Endothelial cell of umbilical vein (primary cell): ENCODE measurements at places on chromosomes 6 and 20.

DNA sequence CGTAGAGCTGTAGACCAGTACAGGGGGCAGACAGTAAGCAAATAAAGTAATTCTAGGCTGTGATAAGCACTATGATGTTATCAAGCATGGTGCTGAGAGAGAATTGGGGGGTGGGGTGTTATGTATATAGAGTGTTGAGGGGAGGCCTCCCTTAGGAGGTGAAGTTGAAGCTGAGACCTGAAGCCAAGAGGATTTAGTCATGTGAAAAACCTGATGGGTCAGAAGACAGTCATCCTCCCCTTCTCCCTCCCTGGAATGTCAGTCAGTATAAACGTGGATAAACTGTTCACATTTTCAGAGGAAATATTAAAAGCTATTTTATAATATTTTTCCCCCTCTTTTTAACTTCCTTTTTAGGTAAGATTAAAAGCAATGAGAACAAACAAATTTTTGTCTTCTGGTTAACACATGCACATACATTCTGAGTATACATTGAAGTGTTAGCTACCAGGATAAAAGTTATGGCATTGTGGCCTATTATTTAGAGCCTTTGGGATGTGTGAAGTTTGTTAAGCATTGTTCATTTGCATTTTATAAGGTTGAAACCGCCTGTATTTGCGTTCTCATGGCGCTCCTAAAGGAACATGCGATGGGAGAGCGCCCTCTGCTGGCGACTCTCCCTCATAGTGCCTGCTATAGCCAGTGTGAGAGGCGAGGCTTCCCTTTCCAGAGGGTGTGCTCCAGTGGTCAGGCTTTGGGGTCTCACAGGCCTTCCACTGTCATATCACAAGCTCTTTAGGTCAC lies 35.4 kb upstream of the MAPK13 start:
- peak; percentile 83 for DNase-seq

DNA sequence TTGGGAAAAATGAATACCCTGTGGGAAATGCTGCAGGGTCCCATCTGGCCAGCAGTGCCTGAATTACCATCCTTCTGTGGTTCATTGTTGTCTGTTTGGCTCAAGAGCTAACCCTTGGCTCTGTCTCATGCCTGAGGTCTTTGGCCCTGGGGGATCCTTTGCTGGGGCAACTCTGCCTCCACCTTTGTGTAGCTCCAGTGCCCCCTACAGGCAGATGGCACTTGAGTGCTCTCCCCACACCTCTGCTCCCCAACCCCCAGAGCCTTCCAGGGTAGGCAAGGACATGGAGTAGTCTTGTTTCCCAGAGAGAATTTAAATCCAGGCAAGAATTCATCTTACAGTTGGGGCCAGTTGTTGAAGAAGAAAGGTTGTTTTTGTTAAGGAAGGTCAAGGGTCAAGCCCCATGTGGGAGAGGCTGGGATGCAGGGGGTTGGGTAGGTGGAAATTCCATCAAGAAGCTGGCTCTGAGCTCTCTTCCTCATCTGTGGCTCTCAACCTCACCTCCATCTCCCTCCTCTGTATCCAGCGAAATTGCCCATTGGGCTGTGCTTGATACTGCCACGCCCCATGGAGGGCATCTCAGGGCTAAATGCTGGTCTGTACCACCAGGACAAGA lies 44.2 kb downstream of the ZNF831 start:
- peak; percentile 11 for DNase-seq

DNA sequence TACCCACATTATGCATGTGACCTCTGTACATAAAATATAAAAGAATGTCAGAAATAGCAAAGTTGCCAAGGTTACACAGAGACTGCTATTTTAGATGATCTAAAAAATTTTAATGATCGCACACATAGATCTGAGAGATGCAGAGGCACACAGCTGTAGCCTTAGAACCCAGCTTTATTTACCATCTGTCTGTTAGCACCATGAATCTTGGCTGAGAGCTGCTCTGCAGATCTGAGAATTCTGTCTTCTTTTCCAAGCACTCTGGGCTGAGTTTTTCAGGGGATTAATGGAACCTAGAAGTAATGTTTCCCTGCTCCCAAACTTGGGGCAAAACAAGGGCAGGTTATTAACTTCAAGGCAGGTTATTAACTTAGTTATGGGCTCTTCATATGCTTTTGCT lies 248.7 kb upstream of the JAG1 start:
- no peak for DNase-seq

GRCh38 chr6:109304284-109305015 lies 77.8 kb downstream of the CD164 start:
- DNase-seq = no peak

DNA sequence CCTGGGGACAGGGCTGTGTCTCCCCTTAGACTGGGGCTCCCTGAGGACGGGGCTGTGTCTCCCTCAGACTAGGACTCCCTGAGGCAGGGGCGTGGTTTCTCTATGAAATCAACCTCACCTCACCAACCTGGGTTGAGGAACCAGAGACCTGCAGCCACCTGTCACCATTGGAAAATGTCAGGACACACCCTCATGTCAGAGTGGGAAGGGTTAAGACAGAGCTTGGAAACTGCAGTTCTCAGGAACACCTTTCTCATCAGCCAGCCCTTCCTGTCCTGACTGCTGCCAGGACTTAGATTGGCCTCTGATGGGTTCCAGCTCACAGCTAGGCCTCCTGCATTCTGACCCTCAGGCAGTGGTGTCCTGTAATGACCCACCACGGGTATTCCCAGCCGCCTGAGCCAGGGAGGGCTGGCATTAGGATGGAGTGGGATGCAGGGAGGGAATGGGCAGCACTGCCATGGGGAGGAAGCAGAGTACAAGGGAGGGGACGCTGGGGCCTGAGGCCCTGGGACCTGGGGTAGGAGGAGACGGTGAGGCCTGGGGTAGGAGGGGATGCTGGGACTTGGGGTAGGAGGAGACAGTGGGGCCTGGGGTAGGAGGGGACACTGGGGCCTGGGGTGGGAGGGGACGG lies 76.3 kb downstream of the MRPL14 start:
- DNase-seq = no peak

- DNase-seq = no peak
Observed at GRCh38 chr20:48679599-48679998, 148.2 kb downstream of the PREX1 start.

DNA sequence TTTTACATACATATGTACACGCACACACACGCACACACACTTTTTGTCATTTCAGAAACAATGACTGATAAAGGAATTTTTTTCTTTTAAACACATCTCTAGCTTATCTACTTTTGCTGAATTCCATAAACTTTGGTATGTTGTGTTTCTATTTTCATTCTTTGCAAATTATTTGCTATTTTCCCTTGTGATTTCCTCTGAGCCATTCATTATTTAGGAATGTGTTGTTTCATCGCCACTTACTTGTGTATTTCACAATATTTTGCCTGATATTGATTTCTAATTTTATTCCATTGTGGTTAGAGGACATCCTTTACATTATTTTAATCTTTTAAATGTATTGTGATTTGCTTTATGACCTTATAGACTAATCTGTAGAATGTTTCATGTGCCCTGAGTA lies 23.6 kb upstream of the OR2J2 start:
- DNase-seq = no peak

GRCh38 chr6:31575335-31575901 lies at the start of gene TNF:
Gene TNF (plus strand): TSS chr6:31575565. CDS start chr6:31575742, 177 bp downstream.
- no peak for DNase-seq
